Glomerular endothelial cell (primary cell): ENCODE measurements at places on chromosomes 6 and 20. TPM values are rescaled to one million over a fixed set of nuclear protein-coding genes. Genes with fewer than 3 reads are reported as not detected.

The VGLL2 gene
- not detected in 2 replicates for total RNA-seq

The NOX3 gene
- total RNA-seq, result not detected in 2 replicates

The KCNK5 gene
- total RNA-seq, result not detected in 2 replicates

DNA sequence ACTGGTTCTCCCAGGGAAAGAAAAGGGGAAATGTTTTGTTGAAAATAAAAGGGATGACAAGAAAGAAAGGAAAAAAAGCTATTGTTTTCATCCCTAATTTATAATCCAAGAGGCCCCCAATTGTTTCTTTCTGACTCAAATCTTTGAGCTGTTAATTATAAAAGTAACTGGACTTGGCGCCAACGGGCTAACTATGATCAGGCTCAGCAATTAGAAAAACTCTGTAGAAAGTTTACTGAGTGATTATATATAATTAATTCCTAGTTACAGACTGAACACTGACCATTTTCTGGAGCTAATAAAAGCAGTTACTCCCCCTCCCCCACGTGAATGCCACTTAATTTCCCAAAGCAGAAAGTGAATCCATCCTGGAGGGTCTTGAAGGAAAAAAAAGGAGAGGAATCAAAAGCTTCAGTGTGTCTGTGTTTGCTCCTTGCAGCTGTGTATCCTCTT is 3.2 kb downstream of the ZMYND8 start:
- DNase-seq, result no peak

- no peak for DNase-seq
Observed at GRCh38 chr20:1983301-1983700, 10.6 kb downstream of the PDYN start.
